A549 treated with Mapracorat at 1 μM for 4 hours (cell line): ENCODE measurements at places on chromosomes 11 and 22. TPM values are rescaled to one million over a fixed set of nuclear protein-coding genes. Genes with fewer than 3 reads are reported as not detected.

MRGPRX3 gene
- not detected in 5 replicates for total RNA-seq

PRG3 gene
- not detected in 5 replicates for total RNA-seq

MRGPRF gene
- 0.06 to 0.12 TPM in 2 of 5 replicates, not detected in the others for total RNA-seq

MS4A1 gene
- total RNA-seq: not detected in 5 replicates

SPDYC gene
- total RNA-seq: not detected in 5 replicates

KIRREL3 gene
- 9.0 to 11.0 TPM (median 10.2 TPM) in 5 replicates for total RNA-seq

KCNJ4 gene
- total RNA-seq: 0.18 to 0.56 TPM (median 0.35 TPM) in 5 replicates

C11orf87 gene
- total RNA-seq: 0.04 TPM in 1 of 5 replicates, not detected in the others

OR8G1 gene
- total RNA-seq: not detected in 5 replicates

NPAS4 gene
- not detected in 5 replicates for total RNA-seq

KIAA0930 gene
- 61.3 to 82.8 TPM (median 77.8 TPM) in 5 replicates for total RNA-seq

MAPK8IP2 gene
- total RNA-seq: 2.2 to 4.4 TPM (median 3.6 TPM) in 5 replicates

OR6T1 gene
- total RNA-seq: not detected in 5 replicates

SYCE3 gene
- total RNA-seq: 0.45 TPM in 1 of 5 replicates, not detected in the others

DENND5A gene
- total RNA-seq: 34.9 to 58.1 TPM (median 42.8 TPM) in 5 replicates

LMO2 gene
- total RNA-seq: 0.36 to 1.1 TPM (median 0.72 TPM) in 5 replicates

CNGA4 gene
- total RNA-seq: 0.11 TPM in 1 of 5 replicates, not detected in the others

CDHR5 gene
- 0.06 to 0.26 TPM (median 0.18 TPM) in 4 of 5 replicates, not detected in the other for total RNA-seq

FGF4 gene
- total RNA-seq: not detected in 5 replicates

CEND1 gene
- 1.9 to 2.7 TPM (median 2.2 TPM) in 5 replicates for total RNA-seq

CCDC81 gene
- total RNA-seq: 0.09 to 0.34 TPM (median 0.28 TPM) in 5 replicates

POU2AF2 gene
- total RNA-seq: not detected in 5 replicates

LUZP2 gene
- not detected in 5 replicates for total RNA-seq

OR9I1 gene
- total RNA-seq: not detected in 5 replicates

CALCB gene
- total RNA-seq: 0.20 TPM in 1 of 5 replicates, not detected in the others

NEFH gene
- 0.03 to 0.16 TPM (median 0.09 TPM) in 5 replicates for total RNA-seq

MS4A3 gene
- not detected in 5 replicates for total RNA-seq

KRTAP5-9 gene
- total RNA-seq: not detected in 5 replicates
